ENCODE measurements at places on chromosomes 6 and 20. TPM values are rescaled to one million over a fixed set of nuclear protein-coding genes. Genes with fewer than 3 reads are reported as not detected.

GRCh38 chr6:161255518-161255917 lies 18.3 kb downstream of the AGPAT4 start:
- no peak for DNase-seq

GRCh38 chr20:5674176-5674660 lies 76.0 kb upstream of the SHLD1 start:
- no peak for DNase-seq

- DNase-seq = no peak
Observed at GRCh38 chr20:20695250-20695816, 17.1 kb downstream of the RALGAPA2 start.

DNA sequence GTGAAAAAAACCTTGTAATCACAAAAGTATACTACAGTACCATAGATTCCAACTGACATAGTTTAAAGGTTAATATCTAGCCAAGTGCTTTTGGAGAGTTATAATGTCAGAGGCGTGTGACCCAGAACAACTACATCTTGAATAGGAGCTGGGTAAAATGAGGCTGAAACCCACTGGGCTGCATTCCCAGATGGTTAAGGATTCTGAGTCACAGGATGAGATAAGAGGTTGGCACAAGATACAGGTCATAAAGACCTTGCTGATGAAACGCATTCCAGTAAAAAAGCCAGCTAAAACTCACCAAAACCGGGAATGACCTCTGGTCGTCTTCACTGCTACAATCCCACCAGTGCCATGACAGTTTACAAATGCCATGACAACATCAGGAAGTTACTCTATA lies 22.4 kb upstream of the KIAA0408 start:
- no peak for DNase-seq

DNA sequence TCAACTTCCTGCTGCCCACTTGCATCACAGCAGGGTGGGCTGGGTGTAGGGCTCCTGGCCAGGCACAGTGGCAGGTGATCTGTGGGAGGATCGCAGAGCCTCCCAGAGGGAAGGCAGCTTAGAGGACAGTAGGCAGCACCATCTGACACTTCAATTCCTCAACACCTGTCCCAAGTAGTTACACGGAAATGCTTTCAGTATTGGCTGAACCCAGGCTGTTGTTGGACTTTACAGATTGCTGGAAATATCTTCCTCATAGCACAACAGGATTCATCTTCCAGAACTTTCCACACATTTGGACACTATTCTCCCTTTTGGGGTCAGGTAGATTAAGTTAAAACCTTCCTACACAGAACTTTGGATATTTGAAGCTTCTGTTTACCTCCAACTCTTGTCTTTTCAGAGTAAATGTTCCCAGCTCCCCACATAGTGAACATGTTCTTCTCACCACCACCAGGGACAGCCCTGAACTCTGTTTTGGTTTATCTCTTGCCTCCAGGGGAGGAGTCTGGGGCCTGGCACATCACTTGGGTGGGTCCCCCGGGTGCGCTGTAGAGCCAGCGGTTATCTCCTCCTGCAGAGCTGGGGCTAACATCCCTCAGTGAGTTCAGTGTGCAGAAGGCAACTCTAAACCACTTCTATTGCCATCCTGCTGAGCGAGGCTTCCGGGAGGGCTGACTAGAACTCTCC lies 3.5 kb upstream of the SLC22A2 start:
- no peak for DNase-seq

DNA sequence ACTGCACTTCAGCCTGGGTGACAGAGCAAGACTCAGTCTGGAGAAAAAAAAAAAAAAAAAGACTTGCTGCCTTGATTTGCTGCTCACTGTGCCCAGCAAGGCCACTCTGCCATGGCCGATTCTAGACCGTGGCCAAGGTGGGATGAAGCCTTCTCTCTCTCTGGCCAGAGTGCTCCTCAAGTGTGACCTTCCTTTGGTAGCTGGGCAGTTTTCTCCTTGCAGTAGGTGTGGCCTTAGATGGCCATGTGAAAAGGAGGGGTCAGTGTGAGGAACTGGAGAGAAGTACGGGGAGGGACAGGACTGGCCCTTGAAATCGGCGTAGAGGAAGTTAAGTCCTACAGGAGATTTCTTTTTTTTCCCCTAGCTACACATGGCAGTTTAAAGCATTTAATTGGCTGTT lies 272.0 kb downstream of the ARID1B start:
- no peak for DNase-seq

MAPK14 gene
- 55.8 TPM for polyA plus RNA-seq

LY6G6D gene
- polyA plus RNA-seq = not detected

LAMA5 gene
- polyA plus RNA-seq = 88.2 TPM

LGSN gene
- 0.85 TPM for polyA plus RNA-seq

LHFPL5 gene
- not detected for polyA plus RNA-seq

KCNG1 gene
- polyA plus RNA-seq = 1.7 TPM

MAP7 gene
- 34.0 TPM for polyA plus RNA-seq

HTR1B gene
- 0.40 TPM for polyA plus RNA-seq

BTBD3 gene
- polyA plus RNA-seq = 36.5 TPM

ENPP1 gene
- 22.5 TPM for polyA plus RNA-seq

Data from left renal pelvis (tissue), 4 donors.